Omental fat pad (tissue), 4 donors: ENCODE measurements at places on chromosomes 1 and 21. TPM values are rescaled to one million over a fixed set of nuclear protein-coding genes. Genes with fewer than 3 reads are reported as not detected.

The CCDC17 gene
- 8.4 TPM for total RNA-seq

The UBL4B gene
- total RNA-seq, result 0.63 TPM

The SLAMF7 gene
- total RNA-seq, result 3.2 TPM

The LAX1 gene
- total RNA-seq, result 1.1 TPM

DNA sequence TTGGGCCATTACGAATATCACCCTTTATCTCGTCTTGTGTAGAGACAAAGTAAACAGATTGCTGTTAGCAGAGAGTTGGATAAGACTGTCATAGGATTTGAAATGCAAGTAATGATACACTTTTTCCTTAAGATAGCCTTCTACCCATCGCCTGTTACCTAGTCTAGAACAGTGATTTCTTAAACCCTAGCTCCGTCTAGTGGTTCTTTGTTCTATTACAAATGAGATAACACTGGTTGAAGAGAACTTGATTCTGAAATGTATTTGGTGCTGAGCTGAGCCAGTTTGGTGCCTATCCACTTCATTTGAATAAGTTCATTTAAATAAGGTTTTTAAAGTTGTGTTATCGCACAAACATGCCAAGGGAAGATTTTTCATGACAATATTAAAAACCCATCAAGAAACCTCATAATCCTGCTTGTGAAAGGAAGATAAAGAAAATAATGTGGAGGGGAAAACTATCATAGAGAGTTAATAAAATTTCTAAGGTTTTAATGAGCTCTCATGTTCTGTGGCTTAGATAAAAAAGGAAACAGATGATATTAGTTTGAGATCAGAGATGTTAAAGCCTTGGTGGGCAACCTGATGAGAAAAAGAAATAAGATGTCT lies 1.5 kb upstream of the KCNH1 start:
- DNase-seq, result no peak

DNA sequence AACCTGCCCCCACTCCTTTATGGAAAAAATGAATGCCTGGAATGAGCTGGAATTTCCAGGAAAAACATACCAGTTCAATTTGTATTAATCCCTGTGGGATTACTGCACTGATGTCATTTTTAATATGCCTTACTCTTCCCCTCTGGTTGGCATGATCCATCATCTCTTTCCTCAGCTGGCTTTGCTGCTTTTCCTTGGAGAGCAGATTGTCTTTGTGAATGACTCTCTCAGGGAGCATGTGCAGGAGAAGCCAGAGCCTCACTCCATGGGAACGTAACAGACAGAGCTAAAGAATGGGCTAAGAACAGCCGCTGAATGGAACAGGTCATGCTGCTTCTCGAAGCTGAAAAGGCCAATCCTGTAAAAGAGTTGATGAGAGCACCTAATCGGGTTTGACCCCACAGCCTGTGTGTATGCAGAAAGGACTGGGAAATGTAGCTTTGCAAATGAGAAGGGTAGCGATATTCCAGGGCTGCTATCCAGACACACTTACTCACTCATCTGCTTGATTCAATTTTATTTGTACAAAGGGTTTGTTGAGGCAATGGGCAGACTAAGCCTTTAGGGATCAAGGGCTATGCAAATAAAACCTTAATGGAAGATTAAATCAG lies 20.7 kb downstream of the PHC2 start:
- DNase-seq, result no peak

GRCh38 chr1:200415789-200416593 lies 6.2 kb upstream of the ZNF281 start:
- peak; percentile 75 for DNase-seq
